Caco-2 (cell line): ENCODE measurements at places on chromosomes 2 and 18.

- peak; percentile 58 for DNase-seq
Observed at GRCh38 chr2:73284296-73285158, at the start of gene FBXO41. Gene FBXO41, minus strand, starts transcription at chr2:73284478. Its CDS starts 14,848 bp downstream, at chr2:73269630.

GRCh38 chr18:24268784-24269550, 128.7 kb downstream of the OSBPL1A start:
- peak; percentile 60 for DNase-seq

GRCh38 chr2:47566207-47566858, 163.4 kb downstream of the MSH2 start:
- no peak for DNase-seq

- DNase-seq: no peak
Observed at GRCh38 chr2:43343573-43344304, 117.3 kb upstream of the ZFP36L2 start.

DNA sequence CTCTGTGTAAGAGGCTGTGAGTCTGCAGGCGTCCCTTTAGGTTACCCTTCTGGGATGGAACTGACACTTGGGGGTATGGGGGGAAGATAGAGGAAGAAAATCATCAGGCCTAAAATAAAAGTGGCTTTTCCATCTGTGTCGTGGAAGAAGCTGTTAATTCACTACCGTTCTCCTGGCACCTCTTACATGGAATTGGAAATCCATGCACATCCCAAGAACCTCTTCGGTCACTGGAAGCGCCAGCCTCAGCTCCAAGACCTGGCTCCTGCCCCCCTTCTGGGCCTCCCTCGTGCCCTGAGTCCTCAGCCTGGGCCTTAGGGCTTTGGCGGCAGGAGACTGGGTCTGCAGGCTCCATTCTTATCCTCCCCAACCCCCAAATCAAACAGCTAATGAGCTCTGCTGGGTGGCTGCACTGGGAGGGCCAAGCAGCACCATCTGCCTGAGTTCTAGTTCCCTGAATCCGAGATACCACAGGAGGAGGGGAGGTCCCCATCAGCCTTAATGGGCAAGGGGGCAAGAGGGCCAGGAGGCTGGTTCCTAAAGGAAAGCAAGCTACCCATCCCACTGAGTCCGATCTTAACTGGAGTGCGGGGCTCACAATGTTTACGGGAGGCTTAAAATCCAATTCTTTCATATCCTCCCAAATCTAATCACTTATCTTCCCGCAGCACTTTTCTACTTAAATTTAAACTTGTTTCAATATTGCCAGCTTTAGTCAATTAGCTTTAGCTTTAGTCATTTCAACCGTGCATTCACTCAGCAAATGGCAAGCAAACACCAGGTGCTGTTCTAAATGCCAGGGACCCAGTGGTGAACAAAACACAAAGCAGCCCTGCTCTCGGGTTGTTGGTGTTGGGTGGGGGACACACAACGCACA, 52.8 kb downstream of the FAM178B start:
- DNase-seq: peak; percentile 49

- peak; percentile 57 for DNase-seq
Observed at GRCh38 chr2:73981081-73982001, 3.4 kb upstream of the TET3 start.
